NCI-H187 (cell line): ENCODE measurements at places on chromosomes 2 and 18.
A peak's percentile ranks its signal among the peaks of the same experiment; 100 is the strongest.

DNA sequence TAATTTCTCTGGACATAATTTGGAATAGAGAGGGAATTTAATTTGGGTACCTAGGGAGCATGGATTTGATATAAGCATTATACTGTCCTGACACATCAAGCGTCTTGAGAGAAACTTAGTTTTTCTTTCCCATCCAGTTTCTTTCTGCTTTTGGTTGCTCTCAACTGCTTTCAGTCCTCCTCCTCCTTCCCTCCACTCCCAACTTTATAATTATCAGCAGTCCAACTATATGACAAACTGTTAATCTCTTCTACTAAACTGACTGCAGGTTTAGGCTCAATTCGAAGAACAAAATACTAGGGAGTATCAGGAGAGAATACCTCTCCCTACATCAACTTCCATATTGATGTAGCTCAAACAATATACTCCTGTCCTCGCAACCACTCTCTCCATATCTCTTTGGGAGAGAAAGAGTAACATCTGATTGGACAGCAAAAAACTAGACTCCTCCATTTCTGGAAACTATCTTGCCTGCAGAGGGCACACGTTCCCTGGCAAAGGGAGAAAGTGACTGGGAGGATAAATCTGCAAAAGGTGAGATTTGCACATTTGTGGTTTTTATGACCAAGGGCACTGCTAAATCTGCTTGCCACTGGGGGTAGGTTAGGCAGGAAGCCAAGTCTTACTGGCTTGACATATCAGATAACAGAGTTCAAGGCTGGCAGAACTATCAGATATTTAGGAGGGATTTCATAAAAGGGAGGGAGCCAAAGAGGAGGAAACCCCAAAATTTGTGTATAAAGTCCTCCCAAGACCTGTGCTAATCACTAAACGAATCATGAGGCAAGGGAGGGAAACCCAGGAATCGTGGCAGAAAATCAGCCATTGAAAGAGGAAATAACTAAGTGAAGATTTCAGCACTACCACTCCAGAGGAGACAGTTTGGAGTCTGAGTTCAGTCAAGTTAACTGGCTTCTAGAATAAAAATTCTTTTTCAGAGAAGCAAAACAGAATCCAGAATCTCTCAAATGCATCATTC is 40.0 kb downstream of the ICA1L start:
- no peak for DNase-seq

DNA sequence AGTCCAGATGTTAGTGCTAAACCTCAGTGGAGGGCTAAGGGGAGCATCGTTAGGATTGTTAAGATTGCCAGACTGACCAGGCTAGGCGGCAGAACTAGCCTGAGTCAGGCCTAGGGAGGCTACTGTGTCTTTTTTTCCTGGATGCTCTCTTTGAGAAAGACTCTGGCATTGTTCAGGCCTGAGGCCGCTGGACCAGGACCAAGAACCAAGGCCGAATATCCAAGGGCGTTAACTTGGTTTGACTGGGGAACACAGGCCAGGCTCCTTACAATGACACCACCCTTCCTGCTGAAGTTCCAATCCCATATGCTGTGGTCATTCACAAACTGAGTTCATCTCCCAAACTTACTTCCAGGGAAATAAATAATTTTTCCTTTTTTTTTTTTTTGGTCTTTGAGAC is 10.6 kb downstream of the HTRA2 start:
- DNase-seq, result no peak

DNA sequence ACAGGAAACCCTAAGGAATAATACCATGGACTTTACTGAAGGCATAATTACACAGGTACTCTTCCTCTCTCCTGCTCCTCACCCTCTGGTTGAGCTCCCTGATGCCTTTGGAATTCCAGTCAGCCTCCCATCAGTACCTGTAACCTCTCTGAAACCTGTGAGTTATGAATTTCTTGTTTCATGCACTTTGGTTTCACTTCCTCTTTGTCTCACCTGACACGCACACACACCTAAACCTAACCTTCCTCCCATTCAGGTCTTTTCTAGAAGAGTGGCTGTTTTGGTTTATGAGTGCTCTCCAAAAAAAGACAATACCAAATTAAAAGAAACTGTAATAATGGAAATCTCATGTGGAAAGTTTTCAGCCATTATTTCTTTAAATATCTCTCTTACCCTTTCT is 451.3 kb upstream of the VWC2L start:
- no peak for DNase-seq

DNA sequence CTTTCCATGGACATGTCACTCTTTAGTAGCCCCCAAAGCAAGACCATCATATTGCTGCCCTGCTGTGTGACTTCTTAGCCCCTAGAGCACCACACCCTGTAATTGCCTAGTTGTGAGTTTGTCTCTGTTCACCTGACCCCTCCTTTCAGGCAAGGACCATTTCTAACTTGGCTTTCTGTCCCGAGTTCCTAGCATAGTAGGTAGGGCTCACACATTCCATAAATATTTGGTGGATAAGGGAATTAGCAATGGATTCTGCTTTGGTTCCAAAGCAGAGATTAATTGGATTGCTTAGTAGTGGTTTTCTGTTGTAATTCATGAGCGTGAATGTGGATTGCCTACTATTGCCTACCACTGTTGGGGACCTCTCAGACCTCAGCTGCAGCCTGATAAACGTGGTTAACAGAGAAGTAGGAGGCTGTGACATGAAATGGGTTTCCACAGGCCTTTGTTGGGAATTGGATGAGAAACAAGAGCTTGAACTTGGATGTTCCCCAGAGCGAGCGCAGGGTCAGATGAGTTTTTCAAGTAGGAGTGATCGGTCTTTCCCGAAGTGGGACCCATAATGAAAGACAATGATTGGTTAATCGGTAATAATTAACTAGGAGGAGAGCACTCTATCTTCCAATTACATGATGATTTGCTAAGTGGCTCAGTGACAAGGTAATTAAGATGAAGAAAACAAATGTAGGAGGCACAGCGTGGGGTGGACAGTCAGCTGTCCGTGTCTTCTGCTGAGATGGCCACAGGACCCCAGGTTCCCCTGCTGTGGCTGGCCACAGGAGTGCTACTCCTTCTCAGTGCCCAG is 13.4 kb upstream of the UGT1A1 start:
- no peak for DNase-seq

DNA sequence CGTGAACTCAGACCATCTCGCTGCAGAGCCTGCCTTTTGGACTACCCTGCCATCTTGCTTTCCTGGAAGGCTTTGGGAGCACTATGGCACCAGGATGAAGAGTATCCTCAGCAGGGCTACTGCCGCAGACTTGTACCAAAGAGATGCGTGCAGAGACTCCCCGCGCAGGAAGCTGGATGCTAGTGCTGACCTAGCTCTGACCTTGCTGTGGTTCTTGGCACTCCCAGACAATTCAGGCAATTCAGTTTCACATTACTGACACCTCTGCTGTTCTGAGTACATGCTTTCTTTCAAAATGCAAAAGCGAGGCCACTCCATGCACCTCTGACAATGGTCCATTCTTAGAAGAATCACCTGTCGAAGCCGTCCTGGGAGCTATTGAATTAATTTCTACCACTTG is 251.5 kb upstream of the MEX3C start:
- DNase-seq, result peak; percentile 12

DNA sequence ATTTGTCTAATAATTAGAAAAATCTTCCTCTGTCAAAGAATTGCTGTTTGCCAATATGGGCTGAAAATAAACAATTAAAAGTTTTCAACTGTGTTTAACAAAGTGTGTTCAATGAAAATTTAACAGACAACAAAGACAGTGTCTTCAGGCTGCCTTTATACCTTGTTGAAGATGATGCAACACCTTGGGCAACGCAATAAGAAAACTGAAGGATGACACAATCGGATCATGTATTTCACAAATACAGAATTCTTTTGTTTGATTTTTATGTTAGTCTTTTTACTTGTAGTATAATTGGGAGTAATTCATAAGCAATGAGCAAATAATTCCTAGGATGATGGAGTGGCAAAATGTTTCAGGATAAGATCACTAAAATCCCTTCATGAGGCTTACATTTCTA is 27.8 kb downstream of the CHN1 start:
- DNase-seq, result no peak

DNA sequence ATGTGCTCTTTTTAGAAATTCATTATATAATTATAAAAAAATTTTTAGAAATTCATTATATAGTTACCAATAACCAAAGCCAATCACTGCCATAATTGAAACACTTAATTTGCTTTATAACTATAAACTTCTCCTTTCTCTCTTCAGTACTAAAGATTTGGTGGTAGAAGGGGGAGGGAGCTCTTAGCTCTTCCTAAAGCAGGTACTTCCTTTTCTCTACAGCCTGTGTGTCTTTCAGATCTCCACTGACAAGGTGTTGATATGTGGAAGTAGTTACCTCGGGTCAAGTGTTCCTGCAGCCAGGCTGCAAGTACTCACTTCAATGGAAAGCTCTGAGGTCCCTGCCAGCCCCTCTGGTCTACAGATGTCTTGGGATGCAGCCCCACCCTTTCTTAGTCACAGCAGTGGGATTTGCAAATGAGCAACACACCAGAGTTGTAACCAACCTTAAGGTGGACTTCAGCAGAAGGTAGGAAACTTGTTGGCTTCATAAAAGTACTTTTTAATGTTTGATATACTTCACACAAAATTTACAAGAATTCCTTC is 690.0 kb downstream of the ARHGAP15 start:
- DNase-seq, result no peak

DNA sequence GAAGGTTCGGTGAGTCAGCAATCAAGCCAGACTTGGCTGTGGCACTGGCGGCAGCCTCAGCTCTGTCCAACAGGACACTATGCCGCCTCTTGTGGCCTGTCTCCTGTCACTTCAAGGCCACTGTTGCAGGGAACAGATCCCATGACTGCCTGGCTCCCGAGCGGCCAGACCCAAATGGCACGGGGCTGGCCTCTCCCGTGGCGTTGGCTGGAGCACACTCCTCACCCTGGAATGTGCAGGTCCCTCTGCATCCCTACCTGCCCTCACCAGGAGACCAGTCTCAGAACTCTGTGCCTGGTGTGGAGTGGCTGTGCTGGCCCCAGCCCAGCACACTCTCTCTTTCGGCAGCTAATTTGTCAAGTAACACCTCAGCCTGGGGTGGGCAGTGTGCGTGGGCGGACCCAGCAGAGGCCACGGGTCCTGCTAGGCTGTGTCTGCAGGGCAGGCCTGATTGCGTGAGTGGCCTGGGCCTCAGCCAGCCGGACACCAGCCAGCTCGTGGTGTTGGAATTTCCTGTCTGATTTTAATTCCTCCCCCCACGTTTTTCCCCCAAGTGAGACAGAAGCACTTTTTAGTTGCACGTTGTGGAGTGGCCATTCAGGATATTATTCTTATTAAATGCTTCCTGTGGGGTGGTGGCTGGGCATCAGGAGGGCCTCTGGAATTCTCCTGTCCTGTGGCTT is 179.3 kb downstream of the GLI2 start:
- DNase-seq, result no peak

DNA sequence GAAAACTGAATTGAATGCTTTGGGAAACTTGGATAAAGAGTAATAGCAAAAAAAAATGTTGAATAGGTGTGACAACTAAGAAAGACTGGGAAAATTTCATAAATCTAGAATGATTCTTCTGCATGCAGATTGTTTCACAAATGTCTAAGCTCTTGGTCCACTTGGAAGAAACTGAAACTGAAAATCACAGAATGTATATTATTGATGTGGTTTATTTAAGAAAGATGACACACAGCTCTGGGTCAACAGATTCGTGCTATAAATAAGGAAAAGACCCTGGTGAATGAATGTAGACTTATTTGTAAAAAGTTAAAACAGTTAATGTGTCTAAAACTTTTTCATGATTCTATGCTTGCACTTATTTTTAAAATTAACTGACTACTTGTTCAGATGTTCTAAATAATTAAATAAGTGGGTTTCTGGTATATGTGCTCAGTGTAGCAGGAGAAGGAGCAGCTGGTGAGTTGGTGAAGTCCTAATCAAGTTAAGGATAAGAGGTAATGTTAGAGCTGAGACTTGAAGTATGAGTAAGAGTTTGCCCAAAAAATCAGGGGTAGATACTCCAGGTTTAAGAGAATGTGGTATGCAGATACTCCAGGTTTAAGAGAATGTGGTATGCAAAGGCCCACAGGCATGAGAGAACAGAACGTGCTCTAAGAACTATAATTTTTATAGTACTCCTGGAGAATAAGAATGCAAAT is 24.5 kb downstream of the UGP2 start:
- DNase-seq, result no peak

DNA sequence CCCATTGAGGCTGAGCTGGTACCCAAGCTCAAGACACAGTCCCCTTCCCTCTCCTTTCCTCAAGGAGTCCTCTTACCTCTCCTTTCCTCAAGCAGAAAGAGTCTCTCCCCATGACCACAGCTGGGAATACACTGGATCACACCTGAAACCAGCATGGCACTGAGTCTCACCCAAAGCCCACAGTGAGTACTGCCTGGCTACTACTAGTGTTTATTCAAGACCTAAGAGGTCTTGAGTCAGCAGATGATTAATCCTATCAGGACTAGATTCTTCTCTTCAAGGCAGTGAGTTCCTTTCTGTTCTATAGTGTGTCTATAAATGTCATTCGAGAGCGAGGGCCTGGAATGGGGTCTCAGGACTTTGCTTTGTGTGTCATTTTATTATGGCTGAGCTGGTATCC is 111.4 kb downstream of the METTL4 start:
- DNase-seq, result no peak

DNA sequence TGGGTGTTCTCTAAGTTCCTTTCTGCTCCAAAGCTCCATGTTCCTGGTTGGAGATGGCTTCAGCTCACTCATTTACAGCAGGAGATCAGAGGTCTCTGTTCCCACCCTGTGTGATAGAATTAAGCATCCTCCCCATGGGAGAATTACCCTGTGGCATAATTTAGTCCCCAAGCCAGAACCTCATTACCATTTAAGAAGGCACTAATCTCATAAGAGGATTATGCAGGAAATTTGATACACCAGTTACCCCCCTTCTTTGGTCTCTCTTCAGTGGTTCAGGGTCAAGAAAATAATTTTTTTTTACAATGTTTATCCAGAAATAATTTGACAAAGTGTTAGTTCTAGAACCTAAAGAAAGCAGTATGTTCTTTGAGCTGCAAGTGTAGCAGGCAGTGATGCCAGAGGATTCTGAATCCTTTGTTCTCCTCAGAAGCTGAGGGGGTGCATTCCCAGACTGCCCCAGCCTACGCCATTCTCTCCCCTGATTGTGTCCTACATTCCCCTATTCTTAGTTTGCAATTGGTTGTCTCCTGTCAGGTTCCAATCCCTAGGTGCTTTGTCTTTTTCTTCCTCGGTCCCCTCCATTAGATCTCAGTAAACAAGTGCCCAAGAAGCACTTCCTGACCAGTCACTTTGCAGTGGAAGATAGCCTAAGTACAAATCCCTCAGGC is 163.6 kb downstream of the PRKCE start:
- peak; percentile 20 for DNase-seq

- DNase-seq, result no peak
These were observed 23.4 kb downstream of the SH2D6 start for GRCh38 chr2:85441864-85442263.

GRCh38 chr18:26646901-26647300 is 98.5 kb upstream of the KCTD1 start:
- no peak for DNase-seq

GRCh38 chr2:16172324-16173175 is 232.2 kb downstream of the MYCN start:
- no peak for DNase-seq
